ENCODE measurements at places on chromosomes 1 and 21.

GRCh38 chr1:30376054-30376697 lies 347.2 kb downstream of the MATN1 start:
- DNase-seq: no peak

- no peak for DNase-seq
These were observed 900.1 kb downstream of the TTLL7 start for GRCh38 chr1:83098791-83099190.

DNA sequence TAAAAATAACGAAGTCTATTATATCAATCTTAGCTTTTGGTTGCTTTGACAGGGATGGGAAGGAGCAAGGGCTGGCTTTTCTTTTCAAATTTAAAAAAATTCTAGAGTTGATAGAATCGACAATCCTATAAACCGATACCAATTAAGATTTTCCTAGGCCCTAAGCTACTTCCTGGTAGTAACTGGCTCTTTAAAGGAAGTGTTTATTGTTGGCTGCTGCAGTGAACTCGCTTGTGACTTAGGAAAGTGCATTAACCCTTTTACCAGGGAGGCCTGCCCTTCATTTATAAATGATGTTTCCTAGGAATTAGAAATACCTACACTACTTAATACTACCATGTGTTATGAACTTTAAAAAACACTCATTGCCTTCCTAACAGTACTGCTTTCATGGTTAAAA lies 33.2 kb downstream of the ATP5PF start:
- DNase-seq: no peak

GRCh38 chr1:214441119-214441518 lies 110.3 kb downstream of the PTPN14 start:
- DNase-seq: no peak

- no peak for DNase-seq
These were observed 115.1 kb upstream of the TMEM51 start for GRCh38 chr1:15038232-15039016.

DNA sequence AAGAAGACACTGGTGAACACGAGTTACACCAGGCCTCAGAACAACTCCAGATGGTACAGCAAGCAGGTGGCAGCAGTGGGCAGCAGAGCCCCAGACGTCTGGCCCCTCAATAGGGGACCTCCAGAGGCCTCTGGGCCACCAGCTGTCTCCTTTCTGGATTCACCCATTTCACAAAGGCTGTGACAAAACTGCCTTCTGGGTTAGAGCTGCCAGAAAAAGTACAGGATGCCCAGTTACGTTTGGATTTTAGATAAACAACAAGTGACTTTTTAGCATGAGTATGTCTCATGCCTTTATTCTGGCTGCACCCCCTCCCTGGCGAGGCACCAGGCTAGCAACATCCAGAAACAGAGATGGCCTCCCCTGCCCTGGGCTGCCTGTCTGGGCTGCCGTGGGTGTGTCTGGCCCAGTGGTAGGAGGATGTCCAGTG lies 30.1 kb downstream of the ITPKB start:
- no peak for DNase-seq

DNA sequence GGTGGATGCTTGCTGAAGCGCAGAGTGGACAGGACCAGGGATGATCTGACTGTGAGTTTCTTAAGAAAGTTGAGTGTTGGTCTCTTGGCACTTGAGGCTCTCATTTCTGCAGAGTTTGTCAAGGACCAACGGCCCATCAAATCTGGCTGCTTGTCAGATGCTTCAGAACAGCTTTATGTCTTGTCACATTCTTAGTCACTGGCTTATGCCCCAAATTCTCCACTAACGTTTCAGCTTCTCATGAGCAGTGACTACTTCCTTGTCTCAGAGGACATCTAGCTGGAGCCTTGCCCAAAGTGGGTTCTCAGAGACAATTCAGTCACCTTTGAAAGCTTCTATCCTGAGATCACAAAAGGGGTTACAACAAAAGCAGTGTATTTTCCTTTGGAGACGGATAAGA lies 92.3 kb downstream of the ST6GALNAC5 start:
- no peak for DNase-seq

GRCh38 chr1:117732065-117732797 lies 126.4 kb downstream of the TENT5C start:
- no peak for DNase-seq

DNA sequence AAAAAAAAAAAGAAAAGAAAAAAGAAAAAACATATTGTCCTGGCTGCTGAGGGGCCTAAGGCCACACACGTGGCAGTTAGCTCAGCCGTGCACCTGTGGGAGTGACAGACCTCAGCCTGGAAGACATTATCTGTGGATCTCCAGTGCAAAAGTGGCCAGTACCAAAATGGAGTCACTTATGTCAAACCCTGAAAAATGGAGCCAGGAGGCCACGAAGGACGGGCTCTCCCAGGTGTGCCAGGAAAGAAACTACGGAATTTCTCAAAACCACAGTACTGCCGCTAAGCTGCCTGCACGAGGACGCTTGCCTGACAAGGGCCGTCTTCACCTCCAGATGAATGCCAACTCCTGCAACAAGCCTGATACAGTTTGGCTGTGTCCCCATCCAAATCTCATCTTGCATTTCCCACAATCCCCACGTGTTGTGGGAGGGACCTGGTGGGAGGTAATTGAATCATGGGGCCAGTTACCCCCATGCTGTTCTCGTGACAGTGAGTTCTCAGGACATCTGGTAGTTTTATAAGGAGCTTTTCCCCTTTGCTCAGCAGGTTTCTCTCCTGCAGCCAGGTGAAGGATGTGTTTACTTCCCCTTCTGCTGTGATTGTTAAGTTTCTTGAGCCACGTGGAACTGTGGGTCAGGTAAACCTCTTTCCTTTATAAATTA lies 5.3 kb upstream of the MIB2 start:
- DNase-seq: no peak

Measured in activated gamma-delta T cell treated with Interleukin-2 at 50 U/mL for 16 hours (primary cell).